ENCODE measurements at places on chromosomes 7 and 10. TPM values are rescaled to one million over a fixed set of nuclear protein-coding genes. Genes with fewer than 3 reads are reported as not detected.

The ATRNL1 gene
- 0.28 TPM for polyA plus RNA-seq

The CUTC gene
- polyA plus RNA-seq: 19.4 TPM

The CRHR2 gene
- not detected for polyA plus RNA-seq

The ZSWIM8 gene
- polyA plus RNA-seq: 53.3 TPM

The ANKRD16 gene
- 4.9 TPM for polyA plus RNA-seq

The GNAT3 gene
- not detected for polyA plus RNA-seq

The C10orf88 gene
- 9.2 TPM for polyA plus RNA-seq

The CUBN gene
- 1.5 TPM for polyA plus RNA-seq

The MYL10 gene
- polyA plus RNA-seq: not detected

The STEAP1 gene
- polyA plus RNA-seq: 26.1 TPM

GRCh38 chr7:739455-739982, 12.4 kb upstream of the PRKAR1B start:
- no peak for DNase-seq

- peak; percentile 36 for DNase-seq
Measured at GRCh38 chr7:24572393-24572996, 757 bp upstream of the PALS2 start.

DNA sequence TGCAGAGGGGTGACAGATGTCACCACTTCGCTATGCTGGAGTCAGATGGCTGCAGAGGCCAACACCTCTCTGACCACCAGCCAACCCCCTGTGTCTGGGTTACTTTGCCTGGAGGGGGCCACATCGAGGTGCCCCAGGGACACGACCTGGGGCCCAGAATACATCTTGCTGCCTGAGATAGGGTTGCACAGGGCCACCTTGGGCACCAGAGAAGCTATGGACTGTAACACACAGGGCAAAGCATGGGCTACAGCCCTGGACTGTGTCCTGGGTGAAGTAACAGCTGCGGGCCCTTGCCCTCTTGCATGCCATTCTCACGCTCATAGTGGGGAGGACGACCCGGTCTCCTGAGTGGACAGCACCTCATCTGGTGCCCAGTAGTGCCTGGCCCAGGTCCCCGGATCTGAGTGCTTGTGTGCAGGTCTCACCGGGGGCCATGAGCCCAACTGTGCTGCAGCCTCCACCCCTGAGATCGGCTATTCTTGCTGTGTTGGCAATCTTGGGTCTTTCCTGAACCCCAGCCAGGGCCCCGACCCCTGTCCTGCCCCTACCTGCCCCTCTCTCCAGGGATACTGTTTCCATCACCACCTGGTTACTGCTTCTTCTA, 115.2 kb upstream of the GDF10 start:
- DNase-seq: no peak

- no peak for DNase-seq
Measured at GRCh38 chr7:120995654-120996053, 7.1 kb downstream of the CPED1 start.

DNA sequence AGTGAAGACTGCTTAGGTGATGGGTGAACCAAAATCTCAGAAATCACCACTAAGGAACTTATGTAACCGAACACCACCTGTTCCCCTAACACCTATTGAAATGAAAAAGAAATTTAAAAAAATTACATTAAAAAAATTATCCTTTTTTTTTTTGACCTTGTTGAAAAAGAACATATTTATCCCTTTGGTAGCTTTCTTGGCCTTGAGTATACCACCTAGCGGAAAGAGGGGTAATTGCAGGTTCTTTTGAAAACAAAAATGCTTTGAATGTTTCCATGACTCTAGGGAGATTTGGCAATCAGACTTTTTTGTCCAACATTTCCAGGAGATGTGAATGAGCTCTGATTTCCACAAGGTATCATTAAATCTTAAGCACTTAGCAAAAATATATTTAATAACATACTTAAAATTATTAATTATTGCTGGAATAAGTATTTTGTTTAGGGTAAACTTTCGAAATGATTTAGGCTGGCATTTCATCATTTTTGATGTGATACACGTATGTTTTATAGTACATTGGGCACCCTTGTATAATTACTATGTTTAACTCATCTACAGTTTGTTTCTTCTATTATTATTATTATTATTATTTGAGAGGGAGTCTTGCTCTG, 47.0 kb upstream of the ELMO1 start:
- DNase-seq: peak; percentile 3

GRCh38 chr10:62610649-62611229, 193.8 kb upstream of the ADO start:
- DNase-seq: peak; percentile 58

DNA sequence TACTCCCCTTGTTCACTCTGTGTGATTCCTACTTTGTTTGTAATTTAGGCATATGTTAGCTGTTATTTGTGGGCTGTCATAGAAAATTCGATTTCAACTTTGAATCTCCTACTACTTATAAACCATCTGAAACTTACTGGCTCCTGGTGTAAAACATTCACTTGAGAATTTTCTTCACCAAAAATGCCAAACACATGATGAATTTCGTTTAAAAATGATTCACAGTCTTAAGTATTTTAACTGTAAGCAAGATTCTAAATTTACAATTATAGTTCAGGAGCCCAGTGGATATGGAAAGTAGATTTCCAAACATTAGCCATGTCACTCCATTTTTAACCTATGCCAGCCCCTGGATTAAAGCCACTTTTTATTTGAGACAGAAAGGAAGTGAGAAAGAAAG, 3.1 kb downstream of the CPED1 start:
- peak; percentile 84 for DNase-seq

- no peak for DNase-seq
Measured at GRCh38 chr7:2450198-2451107, 25.7 kb downstream of the GRIFIN start.

DNA sequence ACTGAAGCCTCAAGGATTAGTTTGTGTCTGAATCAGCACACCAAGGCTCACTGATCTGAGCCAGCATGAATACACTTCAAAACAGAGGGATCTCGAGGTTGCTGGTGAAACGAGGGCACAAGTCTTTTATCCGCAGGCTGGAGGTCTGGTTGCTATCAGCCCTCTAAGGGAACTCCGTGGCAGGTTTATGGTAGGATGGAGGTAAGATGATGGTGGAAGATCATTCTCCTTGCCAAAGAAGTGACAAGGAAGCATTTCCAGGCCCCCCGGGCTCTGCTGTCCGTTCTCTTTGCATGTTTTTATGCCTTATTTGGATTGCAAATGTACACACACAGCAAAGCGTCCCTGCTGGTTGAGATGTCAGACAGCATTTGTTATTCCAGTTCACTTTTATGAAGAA, 268.3 kb downstream of the ARHGAP12 start:
- DNase-seq: no peak

GRCh38 chr10:66095610-66096009, 830.2 kb upstream of the LRRTM3 start:
- DNase-seq: no peak

GRCh38 chr7:99132595-99133321, 11.2 kb downstream of the SMURF1 start:
- peak; percentile 52 for DNase-seq

- DNase-seq: no peak
Measured at GRCh38 chr10:29723726-29724125, 89.0 kb upstream of the SVIL start.

DNA sequence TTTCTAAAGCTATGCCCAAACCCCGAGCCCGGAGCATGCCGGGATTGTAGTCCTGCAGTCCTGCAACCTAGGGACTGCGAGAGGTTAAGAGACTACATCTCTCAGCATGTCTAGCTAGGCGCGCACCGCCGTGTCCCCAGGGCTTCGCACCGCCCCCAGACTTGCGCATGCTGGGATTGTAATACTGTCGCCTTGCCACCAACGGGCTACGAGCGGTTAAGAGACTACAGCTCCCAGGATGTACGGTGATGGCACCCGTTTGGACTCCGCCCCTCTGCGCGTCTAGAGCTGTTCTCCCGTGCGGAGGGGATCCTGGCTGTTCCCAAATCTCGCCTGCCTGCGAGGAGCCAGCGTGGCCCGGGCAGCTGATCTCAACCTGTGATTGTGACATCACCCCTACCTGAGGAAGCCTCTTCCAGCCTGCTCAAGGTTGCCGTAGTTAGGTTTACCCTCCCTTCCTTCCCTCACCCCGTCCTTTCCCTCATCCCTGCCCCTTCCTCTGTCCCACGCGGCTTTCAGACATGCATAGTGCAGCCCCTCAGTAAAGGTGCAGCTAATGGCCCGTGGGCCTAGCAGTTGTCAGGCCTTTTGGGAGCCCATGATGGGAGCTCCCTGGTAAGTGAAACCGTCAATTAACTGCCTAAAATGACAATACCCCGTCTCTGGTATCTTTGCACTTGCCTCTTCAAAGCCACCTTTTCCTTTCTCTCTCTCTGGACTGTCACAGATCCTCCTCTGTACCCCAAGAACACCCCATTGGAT, 6.3 kb upstream of the ZNF736 start:
- DNase-seq: peak; percentile 92

DNA sequence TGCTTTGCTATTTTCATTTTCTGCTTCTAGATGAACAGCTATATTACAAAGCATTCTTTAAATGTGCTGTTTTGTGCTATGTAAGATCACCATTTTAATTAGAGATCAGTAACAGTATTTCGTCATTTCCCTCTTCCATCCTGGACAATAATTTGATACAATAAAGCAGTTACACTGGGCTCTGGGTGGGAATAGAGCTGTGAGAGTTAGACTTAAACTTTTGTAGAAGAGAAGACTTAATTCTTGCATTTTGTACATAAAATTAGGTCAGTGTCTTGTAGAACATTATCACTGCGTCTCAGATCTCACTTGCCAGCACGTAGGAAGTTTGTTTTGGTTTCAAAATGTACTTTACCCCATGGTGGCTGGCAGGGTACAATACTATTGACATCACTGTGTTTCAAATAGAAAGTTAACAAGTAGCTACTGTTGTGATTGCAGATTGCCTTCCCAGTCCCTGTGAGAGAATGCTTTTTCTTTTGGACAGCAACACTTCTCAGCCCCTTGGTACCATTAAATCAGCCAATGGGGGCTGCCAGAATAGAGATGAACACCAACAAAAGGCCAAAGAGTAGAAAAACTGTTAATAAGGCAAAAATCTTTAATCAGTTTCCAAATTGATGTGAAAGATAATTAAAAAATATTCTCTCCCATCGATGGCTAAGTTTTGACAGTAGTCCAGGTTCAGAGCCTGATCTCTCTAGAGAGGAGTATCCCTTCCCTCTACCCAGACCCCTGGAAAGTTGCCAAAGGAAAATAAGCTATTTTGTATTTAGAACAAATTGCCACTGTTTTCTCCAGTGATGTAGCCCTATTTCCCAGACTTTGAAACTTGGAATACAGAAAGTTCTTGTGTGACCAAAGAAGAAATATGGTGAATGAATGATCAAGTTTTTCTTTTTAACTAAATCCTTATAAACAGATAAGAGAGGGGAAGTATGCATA, 35.1 kb downstream of the SMNDC1 start:
- peak; percentile 53 for DNase-seq

- no peak for DNase-seq
Measured at GRCh38 chr10:63673246-63673645, 152.0 kb downstream of the REEP3 start.

Measured in fibroblast of lung (primary cell).